ENCODE measurements at places on chromosomes 3 and 15.

DNA sequence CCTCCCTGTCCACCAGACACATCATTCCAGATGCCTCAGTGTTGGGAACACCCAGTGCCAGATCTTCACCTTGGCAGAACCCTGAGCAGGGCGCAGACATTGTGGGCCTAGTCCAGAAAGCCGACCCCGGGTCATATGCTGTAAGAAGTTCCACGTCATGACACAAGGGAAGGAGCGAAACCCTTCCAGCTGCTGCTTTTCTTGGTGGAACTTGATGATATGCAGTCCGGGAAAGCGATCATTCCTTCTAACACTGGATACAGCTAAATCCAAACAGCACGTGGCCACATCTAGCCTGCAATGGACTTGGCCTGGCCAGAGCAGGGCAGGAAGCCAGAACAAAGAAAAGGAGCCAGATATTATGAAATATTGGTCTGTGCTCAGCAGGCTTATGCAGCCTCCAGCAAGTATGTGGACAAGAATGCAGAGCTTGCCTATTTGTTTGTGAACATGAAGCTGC lies 22.0 kb downstream of the GASK1A start:
- DNase-seq: no peak

- DNase-seq: peak; percentile 39
Measured at GRCh38 chr15:89442671-89443307, 53.6 kb downstream of the RHCG start.

DNA sequence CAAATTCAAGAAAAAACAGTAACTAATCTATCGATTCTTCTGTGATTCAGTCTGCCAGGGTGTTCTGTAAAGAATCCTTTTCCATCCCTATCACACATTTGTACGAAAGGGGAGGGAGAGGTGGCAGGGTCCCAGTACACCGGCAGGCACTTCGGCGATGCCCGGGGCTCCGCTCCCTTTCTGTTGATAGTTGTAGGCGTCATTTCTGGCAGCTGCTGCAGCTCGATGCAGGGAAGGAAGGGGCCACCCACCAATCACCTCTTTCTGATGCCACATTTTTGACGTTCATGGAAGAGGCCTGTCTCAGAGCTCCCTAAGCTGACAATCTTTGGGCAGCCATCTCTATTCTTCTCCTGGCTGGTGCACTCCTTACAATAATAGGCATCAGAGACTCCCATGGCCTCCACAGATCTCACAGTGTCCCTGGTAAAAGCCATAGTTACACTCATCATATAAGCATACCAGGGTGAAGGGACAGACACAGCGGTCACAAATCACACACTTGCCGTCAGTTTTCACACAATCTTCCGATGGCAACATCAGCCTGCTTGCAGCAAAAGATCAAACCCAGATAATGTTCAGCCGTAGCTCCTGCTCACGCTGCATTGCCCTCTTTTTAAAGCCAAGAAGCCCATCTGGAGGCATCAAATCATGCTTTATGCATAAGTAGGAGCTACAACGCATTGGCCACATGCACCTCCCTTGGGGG lies 60.8 kb upstream of the ZBTB38 start:
- DNase-seq: no peak

- DNase-seq: no peak
Measured at GRCh38 chr3:37907906-37908305, 46.2 kb downstream of the CTDSPL start.

DNA sequence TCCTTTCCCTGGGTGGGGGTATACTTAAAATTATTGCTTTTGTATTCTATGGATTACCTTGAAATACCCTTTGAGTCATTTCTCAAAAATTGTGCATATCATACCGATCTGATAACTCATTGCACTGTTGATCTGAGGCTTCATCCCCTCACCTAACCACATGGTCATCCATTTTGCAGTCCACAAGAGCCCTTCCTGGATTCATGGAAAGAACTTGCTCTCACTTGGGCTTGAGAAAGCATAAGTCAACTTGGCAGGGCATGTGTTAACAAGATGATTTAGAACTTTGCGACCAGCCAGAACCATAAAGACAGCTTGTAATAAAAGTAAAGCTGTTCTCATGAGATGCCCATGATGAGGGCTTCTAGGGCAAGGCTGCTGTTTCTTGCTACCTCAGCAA lies 22.2 kb downstream of the MME start:
- DNase-seq: no peak

GRCh38 chr3:138890555-138891187 lies 55.9 kb upstream of the PIK3CB start:
- DNase-seq: no peak

DNA sequence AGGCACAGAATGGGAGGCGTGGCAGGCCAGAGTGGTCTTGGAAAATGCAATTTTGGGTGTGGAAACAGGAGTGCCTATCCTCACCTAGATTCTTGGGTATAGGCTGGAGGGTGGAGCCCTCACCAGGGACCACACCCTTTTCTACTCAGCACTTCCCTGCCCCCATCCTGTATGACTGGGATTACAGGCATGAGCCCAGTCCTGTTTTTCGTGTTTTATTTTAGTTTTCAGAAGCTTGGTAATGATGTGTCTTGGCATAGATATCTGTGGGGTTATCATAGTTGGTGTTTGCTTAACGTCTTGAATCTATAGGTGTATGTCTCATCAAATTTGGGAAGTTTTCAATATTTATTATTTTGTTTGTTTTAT lies 248.7 kb upstream of the CBLB start:
- DNase-seq: no peak

DNA sequence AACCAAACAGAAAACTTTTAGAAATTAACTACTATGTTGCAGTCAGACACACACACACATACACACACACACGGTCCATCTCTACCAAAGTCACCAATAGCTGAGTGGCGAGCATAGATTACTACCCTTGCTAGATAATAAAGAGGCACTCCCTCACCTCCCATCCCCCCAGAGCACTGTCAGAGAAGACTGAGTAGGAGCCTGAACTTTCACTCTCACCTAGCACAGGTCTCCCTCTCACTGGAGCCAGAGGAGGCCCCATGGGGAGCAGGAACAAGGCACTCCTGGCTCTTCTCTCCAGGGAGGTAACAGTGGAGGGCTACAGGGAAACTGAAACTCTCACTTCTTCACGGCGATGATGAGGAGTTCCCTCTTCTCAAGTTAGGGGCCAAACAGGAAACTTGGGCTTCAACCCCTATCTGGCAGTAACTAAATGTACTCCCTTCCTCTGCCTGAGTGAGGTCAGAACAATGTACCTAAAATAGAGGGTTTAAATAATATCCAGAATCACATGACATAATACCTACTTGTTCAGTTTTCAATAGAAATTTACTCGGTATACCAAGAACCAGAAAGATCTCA lies 975.3 kb upstream of the GBE1 start:
- no peak for DNase-seq

- no peak for DNase-seq
Measured at GRCh38 chr3:53252096-53252946, 3.5 kb downstream of the TKT start.

DNA sequence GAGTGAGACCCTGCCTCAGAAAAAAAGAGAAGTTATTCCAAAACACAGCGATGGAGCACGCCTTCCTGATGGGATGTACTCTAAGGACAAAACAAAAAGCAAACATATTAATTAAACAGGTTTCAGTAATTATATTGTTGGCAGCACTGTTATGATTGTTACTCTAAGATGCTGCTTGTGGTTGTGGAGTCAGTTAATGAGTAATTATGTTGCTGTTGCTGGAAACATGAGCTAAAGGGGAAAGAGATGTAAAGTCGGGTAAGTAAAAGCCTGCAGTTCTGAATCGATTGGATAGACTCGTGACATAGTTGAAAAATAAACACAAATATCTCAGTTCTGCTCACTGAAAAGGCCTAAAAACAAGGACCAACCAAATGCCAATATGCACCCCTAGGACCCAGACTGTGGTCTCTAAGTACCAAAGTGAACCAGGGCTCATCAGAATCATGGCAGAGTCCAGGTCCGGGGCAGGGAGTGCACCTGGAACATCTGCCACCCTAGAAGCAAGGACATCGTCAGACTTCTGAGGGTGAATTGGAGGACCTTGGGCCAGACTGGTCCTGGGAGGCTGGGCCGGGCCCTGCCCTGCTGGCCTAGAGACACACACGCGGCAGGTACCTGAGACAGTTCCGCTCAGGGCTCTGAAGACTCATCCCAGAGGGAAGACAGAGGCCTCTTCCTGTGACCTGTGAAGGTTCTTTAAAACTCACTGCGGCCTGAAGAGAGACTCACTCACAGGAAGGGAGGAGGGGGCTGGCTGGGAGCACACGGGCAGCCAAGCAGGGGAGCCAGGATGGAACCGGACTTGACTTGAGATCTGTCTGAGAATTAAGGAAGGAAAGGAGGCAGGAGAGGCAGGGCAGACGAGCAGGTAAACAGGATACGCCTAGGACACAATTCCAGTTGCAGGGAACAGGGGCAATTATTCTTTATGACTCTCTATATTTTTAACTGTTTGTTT lies 140.5 kb downstream of the LRRK1 start:
- no peak for DNase-seq

GRCh38 chr3:197407526-197407925 lies 109.1 kb upstream of the DLG1 start:
- no peak for DNase-seq

- DNase-seq: no peak
Measured at GRCh38 chr3:50339485-50340146, 1.0 kb downstream of the RASSF1 start.

GRCh38 chr3:46669191-46669999 lies 24.1 kb downstream of the ALS2CL start:
- DNase-seq: no peak

DNA sequence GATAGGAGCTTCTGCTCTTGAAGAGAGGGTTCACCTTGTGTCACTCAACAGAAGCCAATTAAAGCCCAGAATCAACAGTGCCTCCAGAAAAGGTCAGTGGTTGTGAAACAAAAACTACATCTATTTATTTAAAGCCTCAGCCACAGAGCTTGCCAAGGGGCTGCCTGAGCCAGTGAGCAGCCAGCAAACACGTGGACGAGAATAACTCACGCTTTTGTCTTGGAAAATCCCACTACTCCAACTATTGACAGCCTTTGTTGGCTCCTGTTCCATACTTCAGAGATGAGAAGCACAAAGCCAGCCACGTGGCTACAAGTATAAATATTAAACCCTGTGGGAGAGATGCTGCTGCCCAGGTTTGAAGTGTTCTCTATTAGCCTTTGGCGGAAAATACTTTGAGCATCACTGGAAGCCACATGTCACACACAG lies 10.3 kb downstream of the GPR156 start:
- DNase-seq: no peak

GRCh38 chr3:128727059-128727458 lies 1.1 kb downstream of the RAB7A start:
- DNase-seq: no peak

DNA sequence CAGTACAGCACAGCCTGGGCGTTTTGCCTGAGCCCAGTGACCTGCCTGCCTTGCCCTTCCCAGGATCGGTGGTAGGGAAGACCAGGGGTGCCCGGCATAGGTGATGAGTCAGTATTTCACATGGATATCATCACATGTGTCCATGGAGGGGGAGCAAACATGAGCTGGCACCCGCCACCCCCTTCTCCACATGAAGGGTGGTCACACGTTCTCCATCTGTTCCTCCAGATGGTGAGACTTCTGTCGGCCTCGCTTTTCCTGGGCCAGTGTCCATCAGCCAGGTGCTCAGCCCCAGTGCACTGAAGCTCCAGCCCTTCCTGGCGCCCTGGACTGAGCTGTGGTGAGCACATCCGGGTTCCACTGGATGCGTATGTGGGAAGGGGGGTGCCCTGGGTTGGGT lies 208.4 kb downstream of the UBE3A start:
- no peak for DNase-seq

- no peak for DNase-seq
Measured at GRCh38 chr3:150393745-150394144, 14.4 kb upstream of the TSC22D2 start.

GRCh38 chr3:45659661-45660566 lies 29.3 kb upstream of the SACM1L start:
- DNase-seq: peak; percentile 49

GRCh38 chr3:127960421-127960965 lies 45.5 kb downstream of the KBTBD12 start:
- DNase-seq: no peak

DNA sequence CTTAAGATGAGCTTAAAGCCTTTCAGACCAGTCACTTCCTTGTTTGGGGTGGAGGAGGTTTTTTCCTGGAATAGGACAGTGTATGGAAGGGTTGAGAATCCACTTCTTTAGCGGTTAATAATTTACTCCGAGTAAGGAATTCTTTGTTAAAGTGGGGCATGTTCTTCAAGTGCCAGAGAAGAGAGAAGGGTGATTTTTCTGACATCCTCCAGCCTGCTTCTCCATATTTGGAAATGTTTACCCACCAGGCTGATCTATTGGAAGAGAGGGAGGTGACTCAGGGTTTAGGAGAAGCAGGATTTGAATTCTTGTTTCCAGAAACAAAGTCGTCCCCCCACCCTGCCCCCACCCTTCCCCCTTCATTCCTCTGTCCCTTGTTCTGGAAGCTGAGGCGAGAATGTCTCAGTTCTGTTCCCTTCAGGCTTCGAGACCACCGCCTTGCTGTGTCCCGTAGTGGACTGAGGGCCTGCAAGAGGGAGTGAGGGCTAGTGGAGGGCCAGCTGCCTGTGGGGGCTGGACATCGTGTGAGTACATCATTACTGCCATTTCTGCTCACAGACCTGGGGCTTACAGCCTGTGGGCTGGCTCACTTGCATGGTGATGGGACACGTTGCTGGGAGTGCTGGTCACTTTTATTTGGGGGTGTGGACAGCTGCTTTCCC lies 58.5 kb downstream of the LPP start:
- DNase-seq: no peak

DNA sequence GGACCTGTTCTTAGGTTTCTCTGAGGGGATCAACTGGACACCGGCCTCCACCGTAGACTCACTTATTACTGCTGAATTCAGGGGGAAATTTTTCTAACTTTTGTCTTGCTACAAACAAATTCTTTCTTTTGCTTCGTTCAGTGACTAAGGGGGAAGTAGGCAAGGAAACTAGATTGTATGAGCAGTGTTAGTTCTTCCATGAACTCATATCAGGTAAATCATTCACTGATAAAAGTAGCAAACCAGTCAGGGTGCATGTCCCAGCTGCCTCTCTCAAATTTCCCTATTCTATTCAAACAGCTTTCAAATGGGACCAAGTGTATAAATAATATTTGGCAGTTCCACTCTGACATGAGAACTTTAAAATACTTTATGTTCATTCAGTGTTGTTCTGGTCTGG lies 7.3 kb upstream of the CCDC13 start:
- DNase-seq: no peak
